Myocyte (in vitro differentiated cells): ENCODE measurements at places on chromosomes 11 and 22.

GRCh38 chr11:95736355-95736754 is 53.2 kb downstream of the FAM76B start:
- DNase-seq, result no peak

- no peak for DNase-seq
These were observed 139.9 kb upstream of the PLET1 start for GRCh38 chr11:112400476-112401014.

DNA sequence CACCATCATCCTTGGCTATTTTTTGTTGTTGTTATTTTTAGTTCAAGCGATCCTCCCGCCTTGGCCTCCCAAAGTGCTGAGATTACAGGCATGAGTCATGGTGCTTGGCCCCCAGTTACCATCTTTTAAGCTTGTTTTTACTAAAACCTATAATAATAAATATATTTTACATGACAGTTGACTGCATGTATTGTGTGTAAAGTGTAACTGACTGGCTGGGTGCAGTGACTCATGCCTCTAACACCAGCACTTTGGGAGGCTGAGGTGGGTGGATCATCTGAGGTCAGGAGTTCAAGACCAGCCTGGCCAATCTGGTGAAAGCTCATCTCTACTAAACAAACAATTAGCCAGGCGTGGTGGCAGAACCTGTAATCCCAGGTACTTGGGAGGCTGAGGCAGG is 386.2 kb downstream of the TENM4 start:
- DNase-seq, result no peak

- DNase-seq, result peak; percentile 74
These were observed 6.7 kb upstream of the CCDC90B start for GRCh38 chr11:83292709-83293456.

DNA sequence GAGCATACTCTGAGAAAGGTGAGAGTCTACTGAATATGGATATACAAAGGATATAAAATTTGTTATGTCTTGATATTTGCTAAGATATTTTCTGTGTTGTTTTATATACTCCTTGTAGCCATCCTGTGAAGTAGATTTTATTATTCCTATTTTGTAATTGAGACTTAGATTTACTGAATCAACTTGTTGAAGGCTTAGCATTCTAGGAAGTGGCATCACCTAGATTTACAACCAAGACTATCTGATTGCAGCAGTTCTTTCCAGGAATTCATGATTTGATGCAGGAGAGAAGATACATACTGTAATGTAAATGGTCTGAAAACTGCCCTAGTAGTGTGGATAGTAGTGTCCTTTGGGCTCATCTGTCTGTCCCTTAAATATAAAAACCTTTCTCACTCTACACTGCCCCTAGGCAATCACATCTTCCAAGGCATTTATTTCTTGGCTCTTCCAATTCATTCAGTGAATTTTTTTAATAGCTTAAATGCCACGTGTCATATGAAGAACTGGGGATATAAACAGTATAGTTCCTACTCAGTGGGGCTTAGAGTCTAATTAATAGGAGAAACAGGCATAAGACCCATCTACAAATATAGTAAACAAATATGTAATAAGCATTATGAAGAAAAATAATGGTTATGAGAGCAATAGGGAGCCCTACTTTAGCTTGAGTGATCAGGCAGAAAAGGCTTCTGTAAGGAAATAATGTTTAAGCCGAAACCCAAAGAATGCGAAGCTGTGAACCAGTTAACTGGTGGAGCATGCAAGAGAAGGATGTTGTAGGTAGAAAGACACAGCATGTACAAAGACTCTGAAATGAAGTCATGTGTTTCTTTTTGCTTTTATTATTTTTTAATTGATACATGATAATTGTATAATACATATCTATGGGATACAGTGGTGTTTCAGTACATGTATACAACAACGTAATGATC is 13.6 kb downstream of the IPO7 start:
- DNase-seq, result no peak

DNA sequence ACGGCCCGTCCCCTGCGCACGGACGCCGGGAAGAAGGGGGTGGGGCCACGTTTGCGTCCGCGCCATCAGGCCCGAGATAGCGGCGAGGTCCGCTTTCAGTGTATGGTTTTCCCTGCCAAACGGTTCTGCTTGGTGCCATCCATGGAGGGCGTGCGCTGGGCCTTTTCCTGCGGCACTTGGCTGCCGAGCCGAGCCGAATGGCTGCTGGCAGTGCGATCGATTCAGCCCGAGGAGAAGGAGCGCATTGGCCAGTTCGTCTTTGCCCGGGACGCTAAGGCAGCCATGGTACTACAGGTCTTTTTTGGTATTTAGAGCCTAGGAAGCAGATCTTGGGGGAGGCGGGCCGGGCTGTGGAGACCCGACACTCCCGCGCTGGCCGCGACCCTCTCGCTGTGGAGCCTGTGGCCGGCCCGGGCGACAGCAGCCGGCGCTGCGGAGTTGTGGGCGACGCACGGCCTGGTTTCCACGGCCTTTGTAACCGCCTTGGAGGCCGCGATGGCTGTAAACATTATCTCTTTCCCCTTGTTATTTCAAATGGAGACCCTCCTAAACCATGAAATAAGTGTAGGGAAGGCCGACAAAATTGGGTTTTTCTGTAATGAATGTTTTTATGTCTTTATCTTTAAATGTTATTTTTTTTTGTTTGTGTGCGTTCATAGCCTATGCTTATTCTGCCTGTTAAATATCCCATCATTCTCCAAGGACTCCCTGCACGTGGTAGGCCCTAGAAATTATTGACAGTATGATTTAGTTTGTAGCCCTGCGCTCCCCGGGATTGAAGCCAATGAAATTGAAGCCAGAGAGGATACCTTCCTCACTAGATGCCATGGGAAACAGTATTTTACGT is at the start of gene AASDHPPT:
Gene AASDHPPT, plus strand, starts transcription at position 54 of the 847 bp plus-strand sequence. Its CDS starts 49 bp downstream, at position 103.
- peak; percentile 58 for DNase-seq

- no peak for DNase-seq
These were observed 859.3 kb downstream of the BRD1 start for GRCh38 chr22:48968201-48968959.

GRCh38 chr11:125214601-125215565 is 50.3 kb downstream of the PKNOX2 start:
- no peak for DNase-seq
